Esophagus mucosa (tissue), 1 donor: ENCODE measurements at places on chromosomes 2 and 18. TPM values are rescaled to one million over a fixed set of nuclear protein-coding genes. Genes with fewer than 3 reads are reported as not detected.

Gene NUP35
- 14.2 TPM for total RNA-seq

Gene RTP5
- total RNA-seq, result not detected

Gene CYTIP
- total RNA-seq, result 1.3 TPM

Gene TRAF3IP1
- 10.8 TPM for total RNA-seq

DNA sequence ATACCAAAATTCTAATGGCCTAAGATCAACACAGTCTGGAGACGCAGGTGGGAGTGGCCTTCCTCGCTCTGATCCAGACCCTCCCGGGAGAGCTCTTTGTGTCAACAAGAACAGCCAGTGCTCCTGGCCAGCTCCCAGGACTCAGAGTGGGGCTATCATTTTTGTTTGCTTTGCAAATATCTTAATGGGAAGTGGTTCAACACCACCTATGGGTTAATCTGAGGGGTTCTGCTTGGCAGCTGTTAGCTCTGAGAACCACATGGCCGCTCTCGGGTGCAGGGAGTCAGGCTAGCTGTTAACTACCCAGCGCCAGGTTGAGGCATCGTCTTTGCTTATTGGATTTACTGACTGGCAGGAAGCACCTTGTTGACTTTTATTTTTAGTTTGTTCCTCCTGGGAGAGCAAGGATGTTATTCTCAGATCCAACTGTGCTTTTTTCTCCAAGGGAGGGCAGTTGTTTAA is 184.8 kb upstream of the SP5 start:
- ATAC-seq, result peak; percentile 44

GRCh38 chr2:74044999-74045398 is 60.3 kb downstream of the TET3 start:
- ATAC-seq, result no peak

GRCh38 chr2:234291765-234292204 is 205.1 kb downstream of the ARL4C start:
- no peak for ATAC-seq

DNA sequence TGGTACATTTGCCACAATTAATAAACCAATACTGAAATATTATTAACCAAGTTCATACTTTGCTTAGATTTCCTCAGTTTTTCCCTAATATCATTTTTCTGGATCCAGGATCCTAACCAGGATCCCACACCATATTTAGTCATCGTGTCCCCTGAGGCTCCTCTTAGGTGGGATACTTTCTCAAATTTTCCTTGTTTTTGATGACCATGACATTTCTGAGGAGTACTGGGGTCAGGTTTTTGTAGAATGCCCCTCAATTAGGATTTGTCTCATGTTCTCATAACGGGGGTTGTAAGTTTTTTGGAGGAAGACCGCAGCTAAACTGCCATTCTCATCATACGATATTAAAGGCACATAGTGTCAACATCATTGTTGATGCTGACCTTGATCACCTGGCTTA is 15.5 kb upstream of the ERCC3 start:
- no peak for ATAC-seq

DNA sequence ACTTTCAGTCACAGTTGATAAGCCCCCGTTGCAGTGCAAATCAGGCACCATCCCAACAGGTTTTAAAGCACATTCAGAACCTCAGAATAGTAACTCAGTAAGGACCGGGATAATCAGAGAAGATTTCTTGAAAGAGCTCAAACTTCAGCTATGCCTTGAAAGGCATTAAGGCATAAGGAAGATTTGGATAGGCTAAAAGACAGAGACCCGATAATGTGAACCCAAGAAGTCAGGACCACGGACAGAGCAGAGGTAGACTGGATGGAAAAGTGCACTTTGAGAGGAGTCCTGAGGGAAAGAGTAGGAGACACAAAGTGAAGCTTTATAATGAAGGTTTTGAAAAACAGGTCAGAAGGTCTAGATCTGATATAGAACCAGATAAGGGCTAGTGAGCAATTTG is 36.9 kb upstream of the KLF7 start:
- ATAC-seq, result no peak
